RKO (cell line): ENCODE measurements at places on chromosomes 1 and 21.

GRCh38 chr1:64743954-64744491 is 852 bp upstream of the RAVER2 start:
- peak; percentile 33 for DNase-seq

DNA sequence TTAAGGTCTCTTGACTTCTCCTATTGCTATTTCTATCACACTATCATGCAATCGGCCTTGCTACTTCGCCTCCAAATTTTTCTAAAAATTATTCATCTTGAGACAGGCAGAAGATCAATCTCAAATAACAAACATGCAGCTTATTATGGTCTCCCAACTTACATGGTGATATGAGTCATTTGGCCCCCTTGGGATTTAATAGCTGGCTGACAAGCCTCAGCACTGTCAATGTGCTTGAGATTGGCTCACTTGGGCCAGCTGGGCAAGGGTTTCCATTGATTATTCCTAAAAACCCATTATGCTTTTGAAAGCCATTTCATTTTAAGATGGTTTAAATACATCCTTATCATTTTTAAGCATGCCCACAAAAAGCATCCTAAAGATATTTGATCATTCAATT is 224.5 kb upstream of the NFIA start:
- DNase-seq: no peak

GRCh38 chr1:14485285-14485684 is 113.2 kb upstream of the KAZN start:
- DNase-seq: no peak

DNA sequence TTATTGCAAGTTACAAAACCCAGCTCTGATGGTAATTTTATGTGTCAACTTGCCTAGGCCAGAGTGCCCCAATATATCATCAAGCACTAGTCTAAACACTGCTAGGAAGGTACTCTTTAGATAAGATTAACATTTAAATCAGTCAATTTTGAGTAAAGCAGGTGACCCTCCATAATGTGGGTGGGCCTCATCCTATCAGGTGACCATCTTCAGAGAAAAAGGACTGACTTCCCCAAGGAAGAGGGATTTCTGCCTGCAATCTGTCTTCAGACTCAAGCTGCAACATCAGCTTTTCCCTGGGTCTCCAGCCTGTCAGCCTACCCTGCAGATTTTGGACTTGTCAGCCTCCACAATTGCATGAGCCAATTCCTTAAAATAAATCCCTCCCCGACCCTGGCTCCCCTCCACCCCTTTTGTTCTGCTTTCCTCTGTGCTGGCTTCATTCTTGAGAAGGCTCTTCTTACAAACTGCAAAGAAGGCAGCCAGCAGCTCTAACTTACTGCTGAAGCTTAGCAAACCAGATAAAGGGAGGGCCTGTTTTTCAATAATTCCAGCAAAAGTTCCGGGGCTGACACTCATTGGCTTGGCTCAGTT is 56.4 kb upstream of the RUNX3 start:
- no peak for DNase-seq

- peak; percentile 9 for DNase-seq
Measured at GRCh38 chr1:190453550-190453949, 24.1 kb downstream of the BRINP3 start.

GRCh38 chr1:107920561-107920960 is 44.4 kb downstream of the VAV3 start:
- DNase-seq: no peak

DNA sequence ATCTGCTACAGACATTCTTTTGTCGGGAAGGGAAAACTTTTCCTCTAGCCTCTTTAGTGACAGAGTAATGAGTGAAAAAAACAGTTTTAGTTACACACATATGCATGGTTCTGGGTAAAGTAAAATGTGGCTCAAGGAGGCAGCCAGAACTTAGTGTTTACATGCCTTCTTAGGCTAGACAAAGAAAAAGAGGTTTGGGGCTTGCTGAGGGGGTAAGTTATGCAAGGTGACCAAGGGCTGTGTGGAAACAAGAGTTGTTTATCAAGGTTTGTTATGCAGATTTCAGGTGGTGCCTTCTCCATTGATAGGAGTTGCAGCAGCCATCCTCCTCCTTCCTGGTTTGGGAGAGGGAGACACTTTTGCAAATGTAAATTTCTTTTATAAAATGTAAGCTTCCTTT is 66.5 kb upstream of the RAB3GAP2 start:
- no peak for DNase-seq

GRCh38 chr1:20184997-20185833 is 681 bp upstream of the UBXN10 start:
- DNase-seq: no peak

DNA sequence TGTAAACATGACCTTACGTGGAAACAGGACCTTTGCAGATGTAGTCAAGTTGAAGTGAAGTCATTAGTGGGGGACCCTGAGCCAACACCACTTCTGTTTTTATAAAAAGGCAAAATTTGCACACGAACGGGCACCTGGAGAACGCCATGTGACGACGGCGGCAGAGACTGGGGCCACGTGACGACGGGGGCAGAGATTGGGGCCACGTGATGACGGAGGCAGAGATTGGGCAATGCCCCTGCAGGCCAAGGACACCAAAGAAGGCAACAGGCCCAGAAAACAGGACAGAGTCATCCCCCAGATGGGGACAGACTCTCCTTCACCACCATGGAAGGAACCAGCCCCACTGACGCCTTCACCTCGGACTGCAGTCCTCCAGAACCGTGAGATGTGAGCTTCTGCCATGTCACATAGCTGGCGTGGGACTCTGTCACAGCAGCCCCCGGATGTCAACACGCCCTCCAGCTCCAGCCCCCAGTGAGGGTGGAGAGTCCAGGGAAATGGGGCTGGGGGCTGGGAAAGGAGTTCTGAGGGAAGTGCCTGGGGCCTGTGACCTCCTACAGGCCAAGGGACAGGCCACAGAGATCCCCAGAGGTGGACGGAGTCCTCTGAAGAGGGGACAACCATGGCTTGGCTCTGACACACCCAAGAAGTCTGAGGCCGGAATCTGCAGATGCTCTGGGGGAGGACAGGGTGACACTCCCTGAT is 4.0 kb downstream of the KRTAP12-4 start:
- DNase-seq: no peak

DNA sequence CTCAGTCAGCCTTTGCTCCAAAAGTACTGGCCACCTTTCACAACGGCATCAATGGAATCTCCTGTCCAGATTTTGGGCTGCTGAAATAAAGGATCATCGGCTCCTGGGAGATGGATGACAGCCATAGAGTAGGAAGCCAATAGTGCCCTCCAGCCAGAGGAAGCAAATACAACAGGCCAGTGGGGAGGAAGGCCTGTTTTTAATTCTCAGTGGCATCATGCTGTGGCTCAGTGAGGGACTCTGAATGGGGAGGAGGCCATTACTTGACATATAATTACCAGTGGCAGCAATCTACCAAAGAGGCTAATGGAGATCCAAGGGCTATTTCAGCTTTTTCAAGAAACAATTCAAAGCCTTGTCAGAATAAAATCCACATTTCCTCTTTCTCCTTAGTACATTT is 26.7 kb downstream of the COLGALT2 start:
- DNase-seq: no peak
